ENCODE measurements at places on chromosomes 5 and 9. TPM values are rescaled to one million over a fixed set of nuclear protein-coding genes. Genes with fewer than 3 reads are reported as not detected.

PPP2R2B gene
- total RNA-seq: 10.6 TPM

PHF19 gene
- total RNA-seq: 184 TPM

- DNase-seq: no peak
- H3K27me3 ChIP-seq: peaks cover 31% of the 10 kb centered on the region
- no peak overlapping the region for H3K27ac ChIP-seq
- no peaks in the 10 kb centered on the region for H3K4me1 ChIP-seq
- H3K36me3 ChIP-seq: no peaks in the 10 kb centered on the region
- H3K4me3 ChIP-seq: no peak overlapping the region
These were observed 22.2 kb downstream of the KLF4 start for GRCh38 chr9:107467416-107467815.

DNA sequence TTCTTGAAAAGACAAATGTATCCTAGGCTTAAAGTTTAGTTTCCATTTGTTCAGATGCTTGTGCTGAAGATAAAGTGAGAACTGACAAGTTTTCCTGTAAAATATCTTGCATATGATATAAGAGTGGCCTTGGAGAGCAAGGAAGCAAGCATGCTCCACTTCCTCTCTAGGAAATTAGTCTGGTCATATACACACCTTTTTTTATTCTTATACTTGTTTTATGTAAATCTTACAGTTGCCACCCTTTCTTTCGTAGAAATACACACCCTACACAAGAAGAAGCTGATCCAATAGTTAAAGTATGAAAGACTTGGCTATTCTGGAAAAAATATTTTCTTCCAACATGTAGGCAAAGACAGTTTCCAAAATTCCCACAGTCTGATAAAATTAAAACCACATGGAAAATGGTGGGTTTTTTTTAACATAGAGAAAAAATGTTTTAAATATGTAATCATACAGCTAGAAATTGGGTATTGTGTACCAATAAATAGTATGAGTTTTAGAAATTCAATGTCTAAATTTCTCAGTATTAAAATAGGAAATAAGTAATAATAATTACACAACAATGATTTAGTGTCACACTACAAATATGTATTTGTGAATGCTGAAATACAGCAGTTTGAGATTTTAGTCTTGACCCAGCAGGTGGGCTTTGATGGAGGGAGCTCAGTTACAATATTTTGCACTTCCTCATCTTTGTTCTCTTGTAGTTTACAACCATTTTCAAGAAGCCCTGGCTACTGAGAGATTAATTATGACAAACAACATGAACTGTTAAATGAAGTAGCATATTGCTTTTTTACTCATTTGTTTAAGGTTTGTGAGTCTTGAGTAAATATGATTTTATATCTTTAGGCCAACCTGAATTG lies 185.7 kb upstream of the GNA14 start:
- no peaks in the 10 kb centered on the region for H3K36me3 ChIP-seq
- no peaks in the 10 kb centered on the region for H3K27me3 ChIP-seq
- no peak overlapping the region for H3K4me3 ChIP-seq
- DNase-seq: no peak
- no peak overlapping the region for H3K27ac ChIP-seq
- no peaks in the 10 kb centered on the region for H3K4me1 ChIP-seq

DNA sequence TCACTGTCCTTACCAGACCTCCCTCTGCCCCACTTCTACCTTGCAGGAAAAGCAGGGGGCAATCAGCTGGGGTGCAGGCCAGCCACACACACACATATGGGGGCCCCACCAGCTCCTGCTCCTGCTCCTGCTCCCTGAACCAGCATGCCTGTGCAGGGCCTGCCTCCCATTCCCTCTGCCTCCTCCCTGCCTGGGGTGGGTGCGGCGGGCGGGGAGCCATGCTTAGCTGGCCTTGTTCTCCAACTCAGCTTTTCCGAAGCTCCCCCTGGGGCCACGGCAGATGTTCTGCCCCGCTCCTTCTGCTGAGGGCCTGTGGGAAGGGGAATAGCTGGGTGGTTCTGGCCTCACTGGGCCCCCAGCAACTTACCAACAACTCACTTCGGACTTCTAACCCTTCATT lies 89.8 kb downstream of the ZNF354C start:
- DNase-seq: no peak
- H3K4me1 ChIP-seq: no peaks in the 10 kb centered on the region
- no peak overlapping the region for H3K27ac ChIP-seq
- H3K36me3 ChIP-seq: no peaks in the 10 kb centered on the region
- no peaks in the 10 kb centered on the region for H3K27me3 ChIP-seq
- no peak overlapping the region for H3K4me3 ChIP-seq

DNA sequence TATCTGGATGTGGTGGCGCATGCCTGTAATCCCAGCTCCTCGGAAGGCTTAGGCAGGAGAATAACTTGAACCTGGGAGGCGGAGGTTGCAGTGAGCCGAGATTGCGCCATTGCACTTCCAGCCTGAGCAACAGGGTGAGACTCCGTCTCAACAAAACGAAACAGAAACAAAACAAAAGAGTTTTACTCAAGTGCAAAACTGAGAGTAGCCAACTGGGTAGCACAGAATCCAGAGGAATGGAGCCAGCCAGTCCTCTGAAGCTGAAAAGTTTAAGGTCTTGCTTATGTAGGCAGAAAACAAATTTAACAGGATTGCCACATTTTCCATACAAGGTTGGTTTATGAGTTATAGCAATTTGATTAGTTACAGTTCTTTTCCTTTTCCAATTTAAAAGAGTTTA lies 32.0 kb downstream of the SPIN1 start:
- DNase-seq: no peak
- no peaks in the 10 kb centered on the region for H3K4me1 ChIP-seq
- no peak overlapping the region for H3K4me3 ChIP-seq
- H3K36me3 ChIP-seq: peaks cover 4% of the 10 kb centered on the region
- H3K27ac ChIP-seq: no peak overlapping the region

SLC36A3 gene
- total RNA-seq: not detected

ELOVL7 gene
- 0.13 TPM for total RNA-seq

LCN1 gene
- total RNA-seq: not detected

GARIN3 gene
- total RNA-seq: not detected

DMRT3 gene
- not detected for total RNA-seq

GRCh38 chr5:64184832-64185231 lies 19.2 kb downstream of the RNF180 start:
- no peak overlapping the region for H3K4me3 ChIP-seq
- DNase-seq: no peak
- H3K4me1 ChIP-seq: no peaks in the 10 kb centered on the region

DNA sequence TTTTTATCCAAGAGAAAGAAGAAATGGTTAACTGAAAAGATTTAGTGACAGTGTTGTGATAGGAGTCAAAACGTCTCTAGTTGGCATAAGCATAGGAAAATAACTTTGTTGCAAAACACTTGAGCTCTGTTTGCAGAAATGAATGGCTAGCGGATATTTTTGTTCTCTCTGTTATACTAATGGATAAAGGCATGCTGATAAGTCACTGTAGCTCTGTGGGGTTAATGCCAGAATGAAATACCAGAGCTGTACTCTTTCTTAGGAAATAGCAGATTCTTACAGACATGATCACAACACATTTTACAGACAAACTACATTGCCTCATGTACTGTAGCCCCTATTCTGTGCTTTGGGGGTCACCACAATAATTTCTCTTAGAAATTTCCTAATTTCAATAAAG lies 202.8 kb downstream of the DMRTA1 start:
- DNase-seq: no peak
- H3K36me3 ChIP-seq: no peaks in the 10 kb centered on the region
- no peak overlapping the region for H3K4me3 ChIP-seq
- no peaks in the 10 kb centered on the region for H3K4me1 ChIP-seq
- H3K27me3 ChIP-seq: no peaks in the 10 kb centered on the region

DNA sequence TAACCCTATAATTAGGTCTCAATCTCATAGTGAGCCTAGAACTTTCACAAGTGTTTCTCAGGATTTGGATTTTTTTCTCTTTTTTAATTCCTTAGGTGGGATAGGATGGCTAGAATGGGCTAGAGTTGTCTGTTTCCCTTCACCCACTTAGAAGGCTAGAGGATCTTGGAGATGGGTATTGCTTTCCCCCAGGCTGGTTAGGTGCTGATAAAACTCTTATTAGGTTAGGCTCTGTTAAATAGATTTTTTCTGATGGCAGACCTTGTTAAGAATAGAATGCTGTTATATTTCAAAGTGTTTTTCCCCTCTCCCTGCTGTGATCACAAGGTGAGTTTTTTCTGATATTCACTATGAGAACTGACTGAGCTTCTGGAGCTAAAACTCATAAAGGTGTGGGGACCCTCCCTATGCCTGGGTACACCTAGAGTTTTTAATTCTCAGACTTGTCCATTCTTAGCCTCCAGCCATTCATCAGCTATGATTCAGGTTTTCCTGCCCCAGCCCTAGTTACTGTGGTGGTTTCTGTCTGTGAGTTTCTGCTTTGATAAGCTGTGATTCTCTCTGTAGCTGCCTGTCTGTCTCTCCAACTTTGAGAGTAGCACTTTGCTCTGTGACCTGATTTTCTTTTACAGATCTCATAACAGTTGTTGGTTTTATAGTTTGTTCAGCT lies 132.4 kb downstream of the HACD4 start:
- no peak overlapping the region for H3K27ac ChIP-seq
- H3K4me3 ChIP-seq: no peak overlapping the region
- H3K4me1 ChIP-seq: no peaks in the 10 kb centered on the region
- no peaks in the 10 kb centered on the region for H3K36me3 ChIP-seq
- DNase-seq: no peak
- H3K27me3 ChIP-seq: no peaks in the 10 kb centered on the region

OTULINL gene
- 30.4 TPM for total RNA-seq

DNA sequence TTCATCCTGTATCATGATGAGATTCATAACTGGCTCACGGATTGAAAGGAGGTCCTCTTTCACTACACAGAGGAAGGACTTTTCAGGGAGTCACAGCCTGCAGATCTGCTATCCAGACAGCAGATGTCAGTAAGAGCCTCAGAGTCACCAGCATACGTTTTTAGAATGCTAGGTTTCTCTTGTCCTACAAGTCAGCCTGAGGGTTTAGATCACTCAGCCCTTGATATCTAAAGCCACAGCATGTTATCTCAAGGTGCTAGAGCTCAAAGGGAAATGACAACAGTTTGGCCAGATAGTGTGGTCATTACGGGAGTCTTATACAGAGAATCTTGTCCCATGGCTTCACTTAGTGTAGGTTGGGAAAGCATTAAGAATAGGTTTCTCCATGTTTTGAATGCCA lies 30.9 kb upstream of the SLC46A2 start:
- no peaks in the 10 kb centered on the region for H3K4me1 ChIP-seq
- DNase-seq: no peak

PCDHB7 gene
- total RNA-seq: not detected

GRCh38 chr9:16348531-16348930 lies 521.9 kb downstream of the BNC2 start:
- H3K36me3 ChIP-seq: no peaks in the 10 kb centered on the region
- no peak for DNase-seq
- no peak overlapping the region for H3K4me3 ChIP-seq
- H3K27me3 ChIP-seq: no peaks in the 10 kb centered on the region
- no peaks in the 10 kb centered on the region for H3K4me1 ChIP-seq
- no peak overlapping the region for H3K27ac ChIP-seq

GRCh38 chr9:10274175-10274574 lies 338.6 kb downstream of the PTPRD start:
- DNase-seq: no peak
- H3K27ac ChIP-seq: no peak overlapping the region

- H3K36me3 ChIP-seq: no peaks in the 10 kb centered on the region
- no peak for DNase-seq
- H3K27ac ChIP-seq: no peak overlapping the region
- H3K4me3 ChIP-seq: no peak overlapping the region
- H3K27me3 ChIP-seq: no peaks in the 10 kb centered on the region
These were observed 2.9 kb upstream of the ARHGEF39 start for GRCh38 chr9:35667939-35668338.

DNA sequence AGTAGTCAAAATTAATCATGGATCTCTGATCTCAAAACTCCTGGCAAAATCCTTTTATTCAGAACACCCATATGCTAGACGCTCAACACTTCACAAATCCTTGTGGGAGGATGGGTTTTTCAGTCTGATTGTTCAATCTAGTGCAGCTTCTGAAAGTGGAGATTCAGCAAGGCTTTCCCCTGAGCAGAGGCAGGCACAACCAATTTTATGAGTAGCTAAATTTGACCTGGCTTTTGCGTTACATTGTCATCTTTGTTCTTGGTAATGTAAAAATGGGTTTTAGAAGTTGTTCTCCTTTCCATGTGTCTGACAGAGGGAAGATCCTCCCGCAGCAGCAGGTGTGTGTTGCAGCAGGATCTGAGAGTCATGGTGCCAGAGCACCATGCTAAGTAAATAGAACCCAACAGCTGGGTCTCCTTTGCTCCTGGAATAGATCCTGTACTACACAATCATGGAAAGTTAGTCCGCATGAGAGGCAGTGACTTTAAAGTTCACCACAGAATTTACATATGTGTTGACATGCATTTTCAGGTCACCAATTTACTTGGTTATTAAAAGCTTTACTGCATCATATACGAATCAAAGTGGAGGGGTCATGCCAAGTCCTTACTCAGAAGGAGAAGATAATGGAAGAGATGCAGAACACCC lies 70.1 kb upstream of the MEF2C start:
- no peak for DNase-seq

C7 gene
- total RNA-seq: 3.4 TPM

GRIA1 gene
- not detected for total RNA-seq

DNA sequence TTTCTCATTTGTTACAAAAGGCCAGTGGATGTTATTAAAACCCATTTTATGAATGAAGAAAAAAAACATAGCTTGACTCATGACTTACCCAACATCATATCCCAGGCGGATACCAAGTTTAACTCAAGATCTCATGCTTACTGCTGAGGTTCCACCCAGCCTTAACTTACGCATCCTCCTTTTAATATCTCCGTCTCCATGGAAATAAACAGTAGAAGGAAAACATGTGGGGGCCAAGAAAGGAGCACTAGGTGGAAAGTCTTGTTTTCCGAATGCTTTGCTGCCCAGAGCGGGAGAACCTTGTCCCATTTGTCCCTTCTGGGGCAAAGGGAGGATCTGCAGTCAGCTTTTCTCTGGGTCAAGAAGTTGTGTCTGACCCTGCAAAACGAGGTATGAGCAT lies 44.1 kb downstream of the ANGPTL2 start:
- no peak overlapping the region for H3K27ac ChIP-seq
- H3K36me3 ChIP-seq: no peaks in the 10 kb centered on the region
- H3K4me1 ChIP-seq: no peaks in the 10 kb centered on the region
- H3K4me3 ChIP-seq: no peak overlapping the region
- no peak for DNase-seq
- peaks cover 8% of the 10 kb centered on the region for H3K27me3 ChIP-seq

DNA sequence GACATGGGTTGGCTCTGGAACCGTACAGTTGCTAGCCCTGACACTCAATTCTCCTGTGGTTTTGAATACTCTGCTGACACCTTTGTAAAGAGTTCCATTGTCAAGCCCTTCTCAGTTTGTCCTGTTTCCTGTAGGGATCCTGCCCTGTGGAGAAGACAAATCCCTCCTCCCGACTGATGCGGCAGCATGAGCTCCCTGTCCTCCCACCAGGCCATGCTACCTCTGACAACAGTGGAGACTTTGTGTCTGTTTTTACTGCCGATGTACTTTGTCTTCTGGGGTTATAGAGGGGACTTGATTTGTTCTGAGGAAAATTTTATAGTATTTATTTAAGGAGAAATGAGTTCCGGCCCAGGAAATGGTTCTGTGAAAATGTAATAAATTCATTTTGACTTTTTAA lies 57.8 kb downstream of the PRLR start:
- no peaks in the 10 kb centered on the region for H3K27me3 ChIP-seq
- H3K4me1 ChIP-seq: no peaks in the 10 kb centered on the region
- H3K36me3 ChIP-seq: no peaks in the 10 kb centered on the region
- H3K27ac ChIP-seq: no peak overlapping the region

GRCh38 chr5:34751807-34752736 lies 86.9 kb upstream of the TTC23L start:
- no peaks in the 10 kb centered on the region for H3K4me1 ChIP-seq
- no peak overlapping the region for H3K4me3 ChIP-seq
- no peaks in the 10 kb centered on the region for H3K36me3 ChIP-seq
- H3K27ac ChIP-seq: no peak overlapping the region

Measured in T-cell (primary cell).